A549 treated with CpdA at 1 μM for 4 hours (cell line): ENCODE measurements at places on chromosomes 3 and 15. TPM values are rescaled to one million over a fixed set of nuclear protein-coding genes. Genes with fewer than 3 reads are reported as not detected.

The TNNC1 gene
- 1.2 to 1.5 TPM (median 1.4 TPM) in 5 replicates for total RNA-seq

The CD200 gene
- not detected in 5 replicates for total RNA-seq

The PSTPIP1 gene
- not detected in 5 replicates for total RNA-seq

The SERPINI1 gene
- total RNA-seq: 2.2 to 3.8 TPM (median 2.8 TPM) in 5 replicates

The GOLGA6A gene
- 0.07 to 0.14 TPM (median 0.11 TPM) in 4 of 5 replicates, not detected in the other for total RNA-seq
